ENCODE measurements at places on chromosomes 13 and 19. TPM values are rescaled to one million over a fixed set of nuclear protein-coding genes. Genes with fewer than 3 reads are reported as not detected.

GRCh38 chr19:55474269-55475265 lies 1.9 kb upstream of the ZNF628 start:
- DNase-seq = no peak

DNA sequence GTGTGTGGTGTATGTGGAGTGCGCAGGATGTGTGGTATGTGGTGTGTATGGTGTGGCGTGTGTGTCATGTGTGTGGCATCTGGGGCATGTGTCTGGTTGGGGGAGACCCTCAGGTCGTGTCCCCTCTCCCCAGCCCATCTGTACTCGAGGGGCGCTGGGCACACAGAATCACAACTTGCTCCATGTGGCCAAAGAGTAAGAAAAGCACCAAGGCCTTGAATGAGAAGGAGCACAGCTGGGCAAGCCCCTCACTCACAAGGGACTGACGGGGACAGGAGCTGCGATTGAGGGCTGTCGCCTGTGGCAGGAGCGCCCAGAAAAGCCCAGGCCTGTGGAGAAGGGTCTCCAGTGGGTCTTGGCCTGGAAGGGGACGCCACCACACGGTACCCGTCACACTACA lies 62.8 kb downstream of the PEPD start:
- DNase-seq = no peak

The ERICH6B gene
- total RNA-seq = not detected

The WASF3 gene
- total RNA-seq = 11.5 TPM

The LIM2 gene
- not detected for total RNA-seq

DNA sequence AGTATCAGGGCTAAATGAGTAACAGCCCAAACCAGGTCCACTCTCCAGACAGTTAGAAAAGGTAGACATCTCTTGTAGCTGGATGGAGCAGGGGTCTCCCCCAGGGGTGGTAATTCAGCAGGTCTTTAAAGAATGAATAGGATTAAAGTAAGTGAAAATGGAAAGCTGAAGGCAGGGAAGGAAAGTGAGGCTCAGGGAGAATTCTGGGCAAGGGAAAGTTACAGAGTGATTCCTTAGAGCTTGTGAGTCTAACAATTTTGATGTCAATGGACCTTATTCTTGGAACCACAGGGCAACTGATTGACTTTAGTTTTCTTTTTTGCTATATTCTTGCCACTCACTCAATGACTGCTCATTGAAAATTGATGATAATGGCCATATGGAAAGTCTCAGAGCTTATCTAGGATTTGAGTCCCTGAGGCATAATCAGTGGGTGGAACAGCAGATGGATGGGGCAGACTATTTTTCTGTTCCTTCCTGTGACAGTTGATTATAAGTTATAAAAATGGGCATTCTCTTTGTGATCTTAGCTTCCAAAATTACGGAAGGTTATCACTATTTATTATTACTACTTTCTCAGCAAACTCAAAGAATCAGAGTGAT lies 76.9 kb downstream of the LRCH1 start:
- no peak for DNase-seq

DNA sequence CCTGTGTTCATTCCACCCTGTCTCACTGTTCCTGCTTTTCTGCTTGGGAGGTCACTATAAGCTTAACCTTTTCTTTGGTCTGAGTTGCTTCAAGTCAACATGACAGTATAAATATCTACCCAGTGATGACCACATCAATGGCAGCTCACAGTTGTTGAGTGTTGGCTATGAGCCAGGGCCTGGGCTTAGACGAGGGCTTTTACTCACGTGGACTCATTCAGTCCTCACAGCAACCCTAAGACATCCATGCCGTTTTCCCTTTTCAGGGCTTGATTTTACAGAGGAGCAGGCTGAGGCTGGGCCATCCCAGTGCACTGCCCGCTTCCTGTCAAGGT lies 10.2 kb upstream of the CCDC97 start:
- DNase-seq = peak; percentile 80

- DNase-seq = no peak
Measured at GRCh38 chr13:20195801-20196200, 3.1 kb upstream of the GJB2 start.

- peak; percentile 84 for DNase-seq
Measured at GRCh38 chr19:1261798-1262622, 7.1 kb upstream of the CIRBP start.

The PRR20C gene
- total RNA-seq = not detected

GRCh38 chr13:26923824-26924605 lies 163.4 kb upstream of the GPR12 start:
- DNase-seq = no peak

The ZNF492 gene
- 0.12 TPM for total RNA-seq

The FLT1 gene
- 46.1 TPM for total RNA-seq

DNA sequence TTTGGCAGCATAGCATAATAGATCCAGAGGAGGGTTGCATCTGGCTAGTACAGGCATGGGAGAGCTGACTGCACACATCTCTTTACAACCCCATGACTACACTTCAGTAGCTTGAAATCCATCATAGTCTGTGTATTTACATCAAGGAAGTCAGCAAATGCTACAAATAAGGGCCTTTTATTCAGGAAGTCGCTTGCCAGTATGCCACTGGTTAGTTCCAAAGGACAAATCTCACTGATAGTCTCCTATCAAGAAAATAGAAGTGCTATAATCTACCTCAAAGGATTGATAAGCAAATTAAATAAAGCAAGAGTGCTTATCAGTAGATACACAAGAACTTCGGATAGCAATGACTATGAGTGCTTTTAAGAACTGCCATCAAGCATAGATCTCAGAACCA lies 112.7 kb downstream of the KLF12 start:
- DNase-seq = no peak

The FUT2 gene
- not detected for total RNA-seq

DNA sequence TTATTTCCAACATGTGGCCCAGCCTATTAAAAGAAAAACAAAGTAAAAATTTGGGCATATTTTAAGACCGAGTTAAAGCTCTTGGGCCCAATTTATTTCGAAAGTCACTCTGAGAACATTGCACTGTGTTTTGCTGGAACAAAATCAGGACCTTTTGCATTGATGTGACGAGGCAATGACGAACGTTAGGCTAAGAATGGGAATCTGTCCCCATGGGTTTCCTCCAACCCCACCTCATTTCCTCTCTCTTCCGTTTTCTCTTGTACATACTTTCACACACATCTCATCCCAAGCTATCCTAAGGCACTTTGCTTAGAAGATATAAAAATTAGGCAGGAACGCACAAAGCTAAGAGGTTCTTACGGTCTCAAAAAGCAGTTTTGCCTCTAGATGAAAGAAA lies 22.1 kb downstream of the EDNRB start:
- DNase-seq = no peak

- DNase-seq = no peak
Measured at GRCh38 chr13:51998723-51999509, 12.3 kb downstream of the ATP7B start.

Data from left ventricle myocardium superior (tissue), 1 donor.